HFFc6 (cell line): ENCODE measurements at places on chromosomes 6 and 20.

DNA sequence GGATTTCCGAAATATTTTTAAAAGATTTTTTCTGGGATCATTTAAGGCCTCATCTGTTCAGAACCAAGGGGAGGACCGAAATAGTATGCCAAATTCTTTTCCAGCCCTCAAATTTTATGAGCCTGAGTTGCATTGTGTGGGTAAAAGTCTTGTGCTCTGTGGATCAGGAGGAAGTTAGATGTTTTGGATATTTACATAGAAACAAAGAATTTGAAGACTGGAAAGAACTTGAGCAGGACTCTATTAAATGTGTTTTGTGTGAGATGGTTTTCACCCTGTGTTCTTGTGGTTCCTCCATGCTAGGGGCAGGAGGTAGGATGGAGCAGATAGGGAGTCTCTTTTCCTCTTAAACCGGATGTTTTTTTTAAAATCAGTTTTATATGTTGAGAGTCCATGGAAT is 329.1 kb downstream of the LAMA2 start:
- DNase-seq: peak; percentile 58

- DNase-seq: no peak
Measured at GRCh38 chr20:63293871-63294535, 1.0 kb downstream of the COL20A1 start.

- DNase-seq: peak; percentile 64
Measured at GRCh38 chr6:128882991-128883611, at the start of gene LAMA2. TSS of gene LAMA2 (plus strand) at chr6:128883138. CDS start at chr6:128883246, 108 bp downstream.

DNA sequence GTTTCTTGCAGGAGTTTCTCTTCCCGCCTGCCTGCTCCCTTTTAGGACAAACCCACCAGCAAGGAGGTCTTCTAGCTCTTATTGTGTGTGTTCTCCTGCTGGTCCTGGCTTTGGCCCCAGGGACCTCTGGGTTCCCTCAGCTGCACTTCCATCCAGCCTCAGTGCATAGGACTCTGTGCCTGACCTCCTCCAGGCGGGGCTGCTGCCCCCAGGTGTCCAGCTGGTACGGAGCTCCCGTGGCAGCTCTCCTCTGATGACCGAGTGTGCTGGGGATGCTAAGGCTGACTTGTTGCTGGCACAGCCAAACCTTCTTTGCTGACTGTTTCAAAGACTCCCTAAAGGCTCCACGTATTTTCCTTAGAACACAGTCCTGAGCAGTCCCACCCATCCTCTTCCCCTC is 167.6 kb upstream of the PROKR2 start:
- DNase-seq: no peak

DNA sequence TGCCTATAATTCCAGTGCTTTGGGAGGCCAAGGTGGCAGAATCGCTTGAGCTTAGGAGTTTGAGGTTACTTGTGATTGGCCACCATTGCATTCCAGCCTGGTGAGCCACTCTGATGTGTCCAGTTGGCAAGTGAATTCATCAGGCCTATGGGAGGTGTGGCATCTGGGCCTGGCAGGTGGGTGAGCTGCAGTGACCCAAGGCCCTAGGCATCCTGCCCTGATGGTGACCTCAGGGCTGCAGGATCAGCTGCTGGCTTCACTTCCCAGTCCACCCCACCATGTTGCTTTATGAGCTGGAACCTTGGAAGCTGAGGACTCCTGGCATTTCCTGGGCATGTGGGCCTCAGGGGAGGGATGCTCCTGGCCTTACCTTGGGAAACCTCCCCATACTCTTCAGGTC is 20.5 kb downstream of the RSPH9 start:
- no peak for DNase-seq

- no peak for DNase-seq
Measured at GRCh38 chr6:41929924-41930323, 8.6 kb downstream of the BYSL start.

DNA sequence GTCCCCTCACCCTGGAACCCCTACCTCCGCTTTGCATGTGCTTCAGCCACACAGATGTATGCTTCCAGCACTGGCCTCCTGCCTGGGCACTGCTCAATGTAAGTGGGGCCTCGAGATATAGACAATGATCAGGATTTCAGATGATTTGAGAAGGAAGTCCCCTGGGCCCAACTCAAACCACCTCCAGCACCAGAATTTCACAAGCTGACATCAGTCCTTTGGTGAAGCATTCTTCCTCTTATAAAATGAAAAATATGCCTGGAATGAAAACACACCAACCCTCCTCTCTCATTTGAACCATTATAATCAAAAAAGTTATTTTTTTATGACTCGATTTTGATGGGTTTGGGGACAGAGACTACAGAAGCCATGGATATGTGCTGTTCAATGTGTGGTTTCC is 48.5 kb downstream of the BTBD3 start:
- no peak for DNase-seq

DNA sequence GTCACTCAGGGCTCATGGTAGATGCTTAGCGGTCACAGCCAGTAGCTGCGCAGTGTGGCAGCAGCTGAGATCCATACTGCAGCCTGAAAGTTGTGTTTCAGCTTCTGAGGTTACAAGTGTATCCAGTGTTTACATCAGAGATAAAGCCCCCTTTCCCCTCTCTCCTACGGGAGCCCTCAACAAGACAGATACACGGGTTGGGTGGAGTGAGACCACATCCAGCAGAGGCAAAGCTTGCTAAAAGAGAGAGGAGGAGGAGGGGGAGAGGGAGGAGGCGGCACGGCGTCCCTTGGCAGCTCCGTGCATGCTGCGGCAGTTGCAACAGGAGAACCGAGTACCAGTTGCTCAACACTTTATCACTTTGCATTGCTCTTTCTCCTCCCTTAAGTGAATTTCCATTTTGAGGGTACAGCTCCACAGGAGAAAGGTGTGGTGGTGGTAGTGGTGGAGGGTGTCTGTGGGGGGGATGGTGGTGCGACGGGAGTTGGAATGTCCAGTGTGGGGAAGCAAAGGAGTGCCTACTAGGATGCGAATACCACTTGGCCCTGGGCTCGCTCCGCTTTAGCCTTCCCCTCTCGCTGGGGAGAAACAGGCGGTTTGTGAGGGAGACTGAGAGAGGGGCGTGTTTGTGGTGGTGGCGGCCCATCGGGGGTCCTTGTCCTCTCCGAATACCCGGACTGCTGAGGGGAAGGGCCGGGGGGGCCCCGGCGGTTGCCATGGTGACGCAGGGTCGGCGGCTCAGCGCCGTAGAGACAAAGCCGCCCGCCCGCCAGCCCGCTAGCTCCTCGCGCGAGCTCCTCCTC is 405 bp upstream of the RNF182 start:
- DNase-seq: peak; percentile 44

DNA sequence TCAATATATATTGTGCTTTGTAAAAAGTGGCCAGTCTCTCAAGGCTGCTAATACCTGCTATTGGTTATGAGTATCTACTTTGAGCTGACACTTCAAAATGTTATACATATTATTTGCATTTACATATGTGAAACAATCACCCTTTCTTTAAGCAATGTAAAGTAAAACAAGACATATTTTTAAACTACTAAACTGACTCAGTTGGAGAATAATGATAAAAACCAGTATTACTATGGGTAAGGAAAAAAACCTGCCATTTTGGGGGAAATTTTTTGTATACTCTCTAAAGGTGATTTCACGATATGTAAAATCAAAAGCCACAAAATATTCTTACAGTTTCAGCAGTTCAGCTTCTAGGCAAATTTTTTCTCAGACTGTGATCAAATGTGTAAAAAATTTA is 232.3 kb downstream of the PRL start:
- no peak for DNase-seq

GRCh38 chr6:121539439-121539838 is 104.0 kb downstream of the GJA1 start:
- no peak for DNase-seq

- no peak for DNase-seq
Measured at GRCh38 chr6:28814032-28814976, 109.5 kb downstream of the TRIM27 start.

- DNase-seq: no peak
Measured at GRCh38 chr20:48164566-48165400, 379.5 kb upstream of the SULF2 start.

GRCh38 chr6:68958327-68958726 is 323.2 kb downstream of the ADGRB3 start:
- DNase-seq: no peak

DNA sequence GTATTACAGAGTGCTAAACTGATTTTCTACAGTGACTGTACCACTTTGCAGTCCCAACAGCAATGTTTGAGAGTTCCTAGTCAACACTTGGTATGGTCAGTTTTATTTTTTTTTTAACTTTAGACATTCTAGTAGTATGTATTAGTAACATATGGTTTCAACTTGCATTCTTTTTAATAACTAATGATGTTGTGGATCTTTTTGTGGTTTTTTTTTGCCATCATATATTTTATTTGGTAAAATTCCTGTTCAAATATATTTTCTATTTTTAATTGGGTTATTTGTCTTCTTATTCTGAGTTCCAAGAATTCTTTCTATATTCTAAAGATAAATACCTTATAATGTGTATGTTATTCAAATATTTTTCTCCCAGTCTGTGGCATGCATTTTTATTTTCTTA is 189.4 kb upstream of the ECI2 start:
- no peak for DNase-seq

- peak; percentile 16 for DNase-seq
Measured at GRCh38 chr6:127690092-127690491, 113.1 kb downstream of the C6orf58 start.

DNA sequence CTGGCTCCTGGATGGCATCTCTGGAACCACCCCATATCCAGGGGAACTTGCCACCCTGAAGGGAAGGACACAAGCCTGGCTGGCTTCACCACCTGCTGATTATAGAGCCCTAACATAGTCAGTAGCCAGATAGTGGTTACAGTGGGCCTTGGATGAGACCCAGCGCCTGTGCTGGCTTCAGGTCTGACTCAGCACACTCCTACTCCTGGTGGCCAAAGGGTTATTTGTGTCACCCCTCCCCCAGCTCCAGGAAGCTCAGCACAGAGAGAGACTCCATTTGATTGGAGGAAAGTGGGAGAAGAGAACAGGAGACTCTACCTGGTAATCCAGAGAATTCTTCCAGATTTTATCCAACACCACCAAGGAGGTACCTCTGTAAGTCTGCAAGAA is 12.8 kb downstream of the SNX14 start:
- peak; percentile 55 for DNase-seq

- DNase-seq: no peak
Measured at GRCh38 chr6:75368864-75369402, 84.3 kb upstream of the TMEM30A start.

DNA sequence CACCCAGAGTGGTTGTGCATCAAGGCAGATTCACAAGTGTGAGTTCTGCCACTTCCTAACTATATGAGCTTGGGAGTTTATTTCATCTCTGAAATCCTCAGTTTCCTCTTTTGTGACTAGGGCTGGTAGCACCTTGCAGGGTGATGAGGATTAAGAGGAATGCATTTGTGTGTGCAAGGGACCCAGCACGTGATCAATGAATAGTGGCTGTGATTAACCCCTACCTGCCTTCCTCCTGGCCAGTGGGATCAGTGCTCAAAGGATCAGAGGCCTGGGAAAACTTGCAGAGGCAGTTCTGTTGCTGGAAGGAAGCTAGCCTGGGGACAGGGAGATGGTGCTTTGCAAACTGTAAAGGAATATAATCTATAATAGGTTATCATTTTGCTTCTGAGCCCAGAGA is 7.3 kb downstream of the SDC4 start:
- DNase-seq: no peak

DNA sequence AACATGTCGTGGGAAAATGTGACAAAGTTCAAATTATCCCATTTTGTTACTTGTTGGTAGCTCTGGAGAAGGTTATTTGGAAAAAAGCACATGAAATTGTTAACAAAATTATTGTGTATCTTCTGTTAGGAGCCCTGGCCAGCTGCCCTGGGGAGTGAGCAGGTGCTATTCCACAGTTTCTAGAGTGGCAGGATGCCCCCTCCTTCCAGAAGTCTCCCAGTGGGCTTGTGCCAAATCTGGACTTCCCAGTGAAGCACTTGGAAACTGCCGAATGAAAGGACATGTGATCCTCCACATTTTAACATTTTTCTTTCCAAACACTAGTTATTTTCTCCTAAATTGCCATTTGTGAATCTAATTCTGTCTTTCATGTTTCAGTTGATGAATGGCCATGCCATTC is 66.9 kb upstream of the CLDN20 start:
- DNase-seq: no peak

DNA sequence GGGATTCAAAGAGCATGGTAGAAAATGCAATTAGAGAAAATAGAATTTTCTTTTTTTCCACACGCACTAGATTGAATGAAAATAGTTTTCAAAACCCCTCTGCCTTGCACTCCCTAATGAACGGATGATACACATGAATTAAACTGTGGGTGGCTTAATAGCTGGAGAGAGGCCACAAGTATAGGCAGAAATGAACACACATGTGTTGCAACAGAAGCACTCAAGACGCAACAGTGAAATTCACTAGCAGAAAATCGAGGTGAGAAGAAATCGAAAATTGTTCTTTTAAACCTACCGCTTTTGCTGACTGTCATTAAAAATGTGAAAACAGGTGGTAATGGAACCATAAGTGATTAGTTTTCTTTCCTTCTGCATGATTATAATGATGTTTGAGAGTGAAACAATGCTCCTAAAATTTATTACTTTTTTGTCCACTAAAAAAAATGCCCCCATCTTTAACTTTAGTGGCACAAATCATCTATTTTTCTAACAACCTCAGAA is 80.1 kb upstream of the SHLD1 start:
- DNase-seq: no peak

GRCh38 chr20:4957939-4958362 is 43.4 kb downstream of the SLC23A2 start:
- DNase-seq: peak; percentile 13

GRCh38 chr20:3270051-3270450 is 31.1 kb upstream of the SLC4A11 start:
- DNase-seq: no peak

GRCh38 chr6:150230164-150230561 is 87.3 kb downstream of the PPP1R14C start:
- no peak for DNase-seq

DNA sequence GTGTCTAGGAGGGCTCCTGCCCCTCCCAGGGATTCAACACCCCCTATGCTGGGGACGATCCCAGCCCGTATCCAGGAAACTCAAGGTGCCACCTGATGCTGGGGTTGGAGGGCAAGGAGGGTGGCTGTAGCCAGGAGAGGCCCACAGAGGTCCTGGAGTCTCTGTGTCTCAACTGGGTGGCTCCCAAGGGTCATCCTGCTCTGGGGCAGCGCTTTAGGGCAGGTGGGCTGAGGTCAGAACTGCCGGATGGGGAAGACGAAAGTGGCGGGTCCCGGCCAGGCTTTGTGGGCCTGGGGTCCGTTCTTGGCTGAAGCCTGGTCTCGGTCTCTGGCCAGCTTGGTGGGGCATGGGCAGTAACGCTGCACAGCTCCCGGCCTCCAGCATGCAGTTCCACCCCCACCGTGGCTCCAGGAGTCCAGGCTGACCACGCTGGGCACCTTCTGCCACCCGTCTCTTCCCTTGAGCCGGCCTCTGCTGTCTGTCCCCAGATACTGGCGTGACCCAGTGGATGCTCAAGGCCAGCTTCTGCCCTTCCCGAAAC is 2.8 kb upstream of the COL20A1 start:
- no peak for DNase-seq

DNA sequence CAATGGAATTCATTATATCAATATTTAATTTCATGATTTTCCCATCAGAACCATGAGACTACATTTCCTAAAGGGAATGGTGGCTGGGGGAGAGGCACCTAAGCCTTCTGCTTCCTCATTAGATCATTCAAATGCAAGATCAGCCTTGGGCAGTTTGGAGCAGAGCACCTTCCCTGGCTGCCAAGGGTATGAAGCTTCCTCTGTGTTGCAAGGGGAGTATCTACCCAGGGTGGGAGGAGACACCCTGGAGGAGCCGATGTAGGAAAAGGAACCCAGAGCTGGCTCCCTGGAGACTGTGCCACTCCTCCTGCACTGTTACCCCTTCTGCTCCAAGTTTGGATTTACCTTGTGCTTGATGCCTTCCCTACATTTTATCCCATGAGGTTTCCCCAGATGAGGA is 299.7 kb upstream of the PRDM1 start:
- no peak for DNase-seq

- peak; percentile 88 for DNase-seq
Measured at GRCh38 chr6:121794630-121795029, 359.2 kb downstream of the GJA1 start.
